ENCODE measurements at places on chromosomes 5 and 9. TPM values are rescaled to one million over a fixed set of nuclear protein-coding genes. Genes with fewer than 3 reads are reported as not detected.

DNA sequence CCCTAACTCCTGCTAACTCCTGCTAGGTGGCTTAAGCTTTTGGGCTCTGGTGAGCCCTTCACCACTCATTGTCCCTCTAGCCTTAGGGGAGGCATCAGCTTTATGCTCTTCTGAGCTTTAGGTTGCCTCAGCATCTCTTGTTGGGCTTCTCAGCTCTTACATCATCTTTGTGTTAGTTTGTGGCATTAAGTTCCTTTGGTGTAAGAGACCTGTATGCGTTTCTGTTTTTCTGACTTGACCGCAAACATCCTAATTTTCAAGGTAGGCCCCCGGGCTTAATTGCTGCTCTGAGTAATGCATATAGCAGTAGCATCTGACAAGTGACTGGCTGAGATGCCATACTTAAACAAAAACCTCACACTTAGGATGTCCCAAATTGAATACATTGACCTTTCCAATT is 287.8 kb upstream of the TUT7 start:
- no peak for DNase-seq

The ZCCHC7 gene
- total RNA-seq = 20.1 TPM

DNA sequence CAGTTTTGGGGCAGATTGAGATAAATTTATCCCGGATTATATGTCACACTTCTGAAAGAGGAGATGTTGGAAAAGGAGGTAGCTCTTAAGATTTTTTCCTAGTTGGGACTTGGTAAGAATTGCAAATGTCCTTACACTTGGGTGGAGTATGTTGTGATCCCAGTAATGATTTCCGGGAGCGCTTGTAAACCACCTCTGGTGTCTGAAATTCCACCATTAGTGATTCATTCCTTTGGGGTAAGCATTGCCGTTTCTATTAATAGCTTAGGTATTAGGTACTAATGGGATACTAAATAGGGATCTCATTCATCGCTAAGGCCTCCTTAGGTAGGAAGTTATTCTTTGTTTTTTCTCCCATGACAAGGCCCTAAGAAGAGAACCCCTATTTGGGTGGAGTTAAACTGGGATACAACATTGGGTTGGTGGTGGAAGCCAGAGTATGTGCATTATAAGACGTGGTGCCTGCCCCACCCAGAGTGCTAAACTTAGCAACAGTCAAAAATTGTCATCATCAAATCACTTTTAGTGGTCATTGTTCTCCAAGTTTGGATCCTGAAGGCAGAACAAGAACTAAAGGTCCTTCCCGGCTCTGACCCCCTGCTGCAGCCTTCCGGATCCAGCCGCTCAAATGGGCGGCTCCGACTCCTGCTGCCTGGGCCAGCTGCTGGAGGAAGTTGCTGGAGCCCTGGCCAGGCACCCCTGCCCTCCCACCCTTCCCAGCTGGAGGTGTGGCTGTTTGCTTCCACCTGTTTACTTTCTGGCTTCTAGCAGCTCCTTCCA is 31.7 kb upstream of the DAB2IP start:
- no peak for DNase-seq

DNA sequence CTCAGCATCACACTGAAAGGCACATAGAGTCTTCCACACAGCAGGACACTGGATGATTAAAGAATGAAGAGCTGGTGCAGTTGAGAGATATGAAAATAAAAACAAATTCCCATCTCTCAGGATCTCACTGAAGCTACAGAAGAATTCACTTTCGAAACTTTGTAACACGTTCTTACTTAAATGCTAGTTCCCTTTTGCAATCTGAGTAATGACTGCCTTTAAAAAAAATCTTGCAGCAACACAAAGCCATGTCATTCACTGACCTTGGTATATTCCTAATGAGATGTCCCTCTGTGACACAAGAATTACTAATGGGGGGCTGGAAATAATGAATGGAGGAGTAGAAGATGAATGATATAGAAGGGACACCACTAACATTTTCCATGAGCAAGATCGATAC is 201.8 kb downstream of the GLIS3 start:
- DNase-seq = no peak

The TNC gene
- 0.32 TPM for total RNA-seq

GRCh38 chr5:65127161-65127901 is 354.4 kb downstream of the ADAMTS6 start:
- no peak for DNase-seq

- DNase-seq = no peak
These were observed 76.8 kb downstream of the MRPL36 start for GRCh38 chr5:1722877-1723276.

The FSTL4 gene
- not detected for total RNA-seq

GRCh38 chr5:135810188-135810943 is 24.1 kb upstream of the SLC25A48 start:
- no peak for DNase-seq

- no peak for DNase-seq
These were observed 90.7 kb upstream of the PARP8 start for GRCh38 chr5:50575740-50576139.

The FLT4 gene
- 2.8 TPM for total RNA-seq

GRCh38 chr5:31664566-31664965 is 25.6 kb downstream of the PDZD2 start:
- DNase-seq = no peak

The C9 gene
- not detected for total RNA-seq

The HCN1 gene
- not detected for total RNA-seq

The NFIB gene
- not detected for total RNA-seq

GRCh38 chr9:93821307-93821703 is 133.8 kb downstream of the BARX1 start:
- no peak for DNase-seq
